ENCODE measurements at places on chromosomes 16 and 17.

DNA sequence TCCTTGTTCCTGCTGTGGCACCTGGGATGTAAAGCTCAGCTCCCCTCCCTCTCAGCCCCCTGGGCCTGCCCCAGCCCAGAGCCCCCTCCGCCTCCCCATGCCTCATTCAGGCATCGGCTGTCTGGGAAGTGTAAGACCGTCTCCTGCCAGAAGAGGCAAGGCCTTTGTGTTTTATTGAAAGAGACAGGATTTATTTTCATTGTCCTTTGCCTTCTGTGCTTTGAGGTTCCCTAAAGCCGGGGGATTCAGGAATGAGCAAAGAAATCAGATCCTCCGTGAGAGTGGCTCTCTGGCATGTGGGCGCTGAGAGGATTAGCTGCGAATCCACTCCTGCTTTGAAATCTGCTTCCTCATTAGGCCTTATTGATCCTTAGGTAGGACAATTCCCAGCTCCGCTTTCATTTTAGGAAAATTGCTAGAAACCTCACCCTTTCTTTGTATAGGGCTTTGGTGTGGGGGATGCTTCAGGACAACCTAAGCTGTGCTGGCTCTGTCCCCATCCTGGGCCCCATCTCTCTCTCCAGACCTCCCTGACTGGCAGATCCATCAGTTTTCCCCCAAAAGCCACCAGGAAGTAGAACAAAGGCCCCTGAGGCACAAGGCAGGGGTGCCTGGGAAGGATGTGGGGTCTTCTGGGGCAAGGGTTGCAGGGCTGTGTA lies 211.5 kb upstream of the TNRC6C start:
- no peak for DNase-seq

GRCh38 chr17:10109146-10109545 lies 89.3 kb downstream of the GAS7 start:
- DNase-seq, result no peak

DNA sequence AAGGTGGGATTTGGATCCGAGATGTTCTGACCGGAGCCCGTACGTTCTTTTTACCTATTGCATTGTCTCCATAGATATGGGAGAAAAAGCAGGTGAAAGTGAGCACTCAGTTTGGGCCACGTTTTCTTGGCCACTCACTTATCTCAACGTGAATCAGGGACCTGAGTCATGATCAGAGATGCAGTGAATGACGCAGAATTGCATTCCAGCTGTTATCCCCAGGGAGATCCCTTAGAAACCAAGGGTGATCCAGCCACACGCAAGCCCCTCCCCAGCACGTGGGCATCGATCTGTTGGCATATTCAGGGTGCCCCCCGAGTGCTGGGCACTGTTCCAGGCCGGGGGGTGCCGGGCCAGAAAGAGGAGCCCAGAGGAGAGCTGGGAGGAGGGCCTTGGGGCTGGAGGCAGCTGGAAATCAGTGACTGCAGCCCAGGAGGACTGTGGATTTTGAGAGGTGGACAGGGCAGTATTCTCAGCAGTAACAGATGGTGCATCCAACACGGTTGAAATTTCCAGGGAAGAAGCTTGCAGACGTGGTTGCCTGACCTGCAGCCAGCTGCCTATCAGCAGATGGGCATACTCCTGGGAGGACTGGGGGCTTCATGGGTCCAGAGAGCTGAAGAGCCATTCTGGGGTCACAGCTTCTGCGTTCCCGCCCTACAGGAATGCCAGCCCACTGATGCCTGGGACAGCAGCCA lies 87.2 kb upstream of the CACNG5 start:
- no peak for DNase-seq

- no peak for DNase-seq
These were observed 631 bp downstream of the BIRC5 start for GRCh38 chr17:78214706-78215061.

- DNase-seq, result no peak
These were observed 1469.8 kb downstream of the CDH11 start for GRCh38 chr16:63652091-63652490.

DNA sequence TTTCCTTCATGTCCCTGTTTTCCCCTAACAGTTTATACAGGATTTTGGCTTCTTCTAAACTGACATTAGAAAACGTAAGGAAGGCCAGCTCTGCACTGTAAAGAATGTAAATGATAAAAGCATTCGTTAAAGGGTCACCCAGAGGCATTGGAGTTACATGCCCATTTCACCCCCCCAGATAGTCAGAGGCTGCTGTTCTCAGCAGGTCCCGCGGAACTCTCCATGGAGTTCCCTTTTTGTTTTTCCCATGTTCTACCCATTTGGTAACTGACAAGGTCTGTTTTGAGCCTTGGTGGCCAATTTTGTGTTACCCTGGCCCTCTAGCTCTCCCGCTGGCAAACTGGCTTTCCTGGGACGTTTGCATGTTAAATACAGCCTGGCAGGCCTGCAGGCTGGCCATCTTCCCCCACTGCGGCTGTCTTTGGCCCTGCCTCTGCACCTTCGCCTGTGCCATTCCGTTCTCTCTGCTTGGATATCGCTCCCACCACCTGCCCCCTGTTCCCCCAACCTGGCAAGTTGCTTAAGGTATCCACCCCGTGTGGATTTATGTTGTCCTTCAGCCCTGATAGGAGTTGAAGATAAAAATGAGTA lies 49.7 kb downstream of the EPN2 start:
- DNase-seq, result no peak

DNA sequence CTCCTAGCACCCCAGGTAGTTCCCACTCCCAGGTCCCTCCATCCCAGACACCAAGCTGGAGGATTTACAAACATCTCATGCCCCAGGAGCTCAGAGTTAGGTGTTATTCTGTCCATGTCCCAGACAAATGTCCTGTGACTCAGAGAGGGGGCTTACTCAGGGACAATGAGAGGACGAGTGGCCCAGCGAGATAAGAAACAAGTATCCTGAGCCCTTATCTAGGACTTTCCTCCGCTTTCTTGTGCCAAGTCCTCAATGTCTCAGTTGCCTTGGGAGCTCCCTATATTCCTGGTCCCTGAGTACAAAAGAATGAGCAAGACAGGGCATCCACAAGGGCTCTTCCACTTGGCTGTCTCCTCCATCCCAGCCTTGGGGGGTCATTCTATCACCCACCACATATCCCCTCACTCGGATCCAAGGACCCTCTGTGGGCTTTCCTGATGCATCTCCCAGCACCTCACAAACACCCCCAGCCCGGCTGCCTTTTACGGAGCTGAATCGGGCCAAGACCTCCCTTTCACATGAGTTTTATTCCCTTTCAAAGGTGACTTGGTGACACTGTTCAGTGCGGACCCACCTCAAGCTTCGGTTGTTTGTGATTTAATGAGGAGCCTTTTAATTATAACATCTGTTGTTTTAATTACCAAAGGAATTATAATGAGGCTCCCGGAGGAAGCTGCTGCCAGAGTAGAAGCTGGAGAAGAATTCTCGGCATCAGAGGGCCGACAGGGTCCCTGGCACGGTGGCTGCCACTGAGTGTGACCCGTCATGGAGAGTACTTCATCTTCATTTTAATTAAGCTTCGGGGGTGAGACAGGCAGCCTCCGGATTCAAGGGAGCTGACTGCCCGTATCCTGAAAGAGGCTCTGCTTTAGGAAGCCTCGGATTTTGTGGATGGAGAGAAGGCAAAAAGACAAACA lies 121.5 kb downstream of the WSCD1 start:
- no peak for DNase-seq

DNA sequence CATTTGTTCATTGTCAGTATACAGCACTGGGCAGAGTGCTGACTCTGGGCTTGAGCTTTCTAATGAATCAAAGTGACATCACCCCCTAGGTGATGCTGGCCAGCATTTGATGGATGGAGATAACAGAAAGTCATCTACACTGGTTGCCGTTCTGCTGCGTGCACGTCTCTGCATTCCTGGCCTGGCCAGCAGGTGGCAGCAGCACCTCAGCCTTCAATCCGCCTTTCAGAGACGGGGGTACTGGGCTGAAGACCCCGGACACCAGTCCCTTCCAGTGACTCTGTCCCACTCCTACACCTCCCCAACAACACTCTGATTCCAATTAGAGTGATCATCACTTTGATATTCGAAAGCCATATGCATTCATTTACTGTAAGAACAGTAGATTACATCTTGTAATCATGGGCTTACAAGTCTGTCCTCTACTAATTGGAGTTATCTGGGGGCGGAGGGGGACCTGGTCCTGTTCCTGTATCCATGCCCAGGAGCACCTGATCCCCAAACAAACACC lies 6.0 kb downstream of the CPSF4L start:
- peak; percentile 64 for DNase-seq

DNA sequence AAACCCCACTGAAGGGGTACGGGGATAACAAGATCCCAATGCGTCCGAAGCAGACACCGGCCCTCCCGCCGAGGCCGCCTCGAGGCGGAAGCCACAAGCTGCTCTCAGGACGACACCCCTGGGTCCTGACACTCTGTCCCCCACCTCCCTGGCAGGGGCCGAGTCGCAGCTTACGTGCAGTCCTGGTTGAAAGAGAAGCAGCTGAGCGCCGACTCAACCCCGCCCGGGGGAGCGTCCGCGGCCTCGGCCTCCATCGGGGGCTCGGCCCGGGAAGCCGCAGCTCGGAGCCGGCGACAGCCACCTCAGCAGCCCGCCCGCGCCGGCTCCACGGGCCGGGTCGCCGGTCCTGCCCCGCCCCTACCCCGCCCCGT lies at the start of gene WIPI1:
WIPI1 (minus strand) TSS at position 329 of the 371 bp plus-strand sequence; CDS start at position 254, 75 bp downstream.
- DNase-seq, result peak; percentile 53

DNA sequence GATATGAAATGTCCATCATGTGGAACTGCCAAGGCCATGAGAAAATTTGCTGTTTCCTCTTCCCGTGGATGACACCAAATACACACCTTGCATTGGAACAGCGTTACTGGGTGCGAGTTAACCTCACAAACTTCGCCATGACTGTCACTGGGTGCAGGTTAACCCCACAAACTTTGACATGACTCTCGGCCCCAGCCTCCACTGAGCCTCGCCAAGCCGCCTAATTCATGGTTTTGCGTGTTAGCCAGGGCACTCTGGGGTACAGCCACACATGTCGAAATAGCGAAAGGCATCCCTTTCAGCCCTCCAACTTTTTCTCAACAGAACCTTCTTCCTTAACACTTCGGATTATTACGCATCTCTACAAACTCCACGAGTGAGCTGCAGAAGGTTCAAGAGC lies 10.6 kb upstream of the KCTD5 start:
- no peak for DNase-seq

DNA sequence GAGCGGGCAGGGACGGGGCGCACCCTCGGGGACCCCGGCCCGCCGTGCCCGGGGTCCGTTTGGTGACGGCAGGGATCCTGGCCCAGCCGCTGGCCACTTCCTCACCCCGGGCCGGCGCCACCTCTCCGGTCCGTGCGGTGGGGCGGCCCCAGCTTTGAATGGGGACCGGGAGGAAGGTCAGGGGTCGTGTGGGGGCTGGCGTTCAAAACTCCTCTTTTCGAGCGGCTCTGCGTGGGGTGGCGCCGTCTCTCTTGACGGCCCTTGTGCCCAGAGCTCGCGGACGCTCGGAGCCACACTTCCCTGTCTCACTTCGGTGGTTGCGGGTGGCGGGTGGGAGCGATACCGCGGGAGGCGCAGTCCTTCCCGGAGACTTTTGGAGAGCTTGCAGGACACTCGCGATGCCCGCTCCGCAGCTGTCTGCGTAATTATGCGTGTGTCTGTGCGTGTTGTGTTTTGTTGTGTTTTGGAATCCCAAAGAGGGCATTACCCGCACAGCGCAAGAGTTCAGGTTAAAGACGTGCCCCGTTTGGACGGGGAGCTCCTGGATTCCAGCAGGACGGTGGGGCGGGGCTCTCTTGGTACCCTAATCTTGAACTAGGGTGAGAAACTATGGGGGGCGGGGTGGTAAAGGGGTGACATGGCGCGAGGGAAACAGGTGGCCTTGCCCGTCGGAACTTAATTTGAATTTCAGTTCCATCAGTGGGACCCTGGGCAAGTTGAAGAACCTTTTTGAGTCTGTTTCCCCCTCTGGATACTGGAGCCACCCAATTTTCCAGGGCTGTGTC lies 637 bp downstream of the PLCG2 start:
- no peak for DNase-seq

DNA sequence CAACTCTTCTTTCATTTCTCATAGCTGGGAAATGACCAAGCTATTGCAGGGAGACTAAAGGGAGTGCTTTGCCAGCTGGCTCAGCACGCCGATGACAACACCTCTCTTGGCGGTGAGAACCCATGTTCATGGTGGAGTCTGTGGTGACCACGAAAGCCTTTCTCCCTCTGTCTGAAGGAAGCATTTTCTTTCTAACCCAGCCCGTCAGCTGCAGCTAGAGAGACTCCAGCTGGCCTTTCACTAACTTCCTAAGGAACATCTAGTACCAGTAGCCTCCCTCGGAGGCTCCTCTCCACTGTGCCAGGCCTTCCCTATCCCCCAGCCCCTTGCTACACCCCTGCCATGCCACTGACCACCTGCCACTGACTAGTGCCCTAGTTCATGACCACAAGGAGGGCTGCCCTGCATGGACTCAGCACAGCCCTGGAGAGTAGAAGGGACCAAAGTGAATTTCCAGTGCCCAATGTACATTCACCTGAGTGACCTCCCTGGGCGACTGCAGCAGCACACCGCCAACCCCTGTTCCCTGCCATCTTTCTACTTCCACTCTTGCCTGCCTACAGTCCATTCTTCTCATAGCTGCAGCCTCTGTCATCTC lies 81.3 kb downstream of the CBLN1 start:
- no peak for DNase-seq

DNA sequence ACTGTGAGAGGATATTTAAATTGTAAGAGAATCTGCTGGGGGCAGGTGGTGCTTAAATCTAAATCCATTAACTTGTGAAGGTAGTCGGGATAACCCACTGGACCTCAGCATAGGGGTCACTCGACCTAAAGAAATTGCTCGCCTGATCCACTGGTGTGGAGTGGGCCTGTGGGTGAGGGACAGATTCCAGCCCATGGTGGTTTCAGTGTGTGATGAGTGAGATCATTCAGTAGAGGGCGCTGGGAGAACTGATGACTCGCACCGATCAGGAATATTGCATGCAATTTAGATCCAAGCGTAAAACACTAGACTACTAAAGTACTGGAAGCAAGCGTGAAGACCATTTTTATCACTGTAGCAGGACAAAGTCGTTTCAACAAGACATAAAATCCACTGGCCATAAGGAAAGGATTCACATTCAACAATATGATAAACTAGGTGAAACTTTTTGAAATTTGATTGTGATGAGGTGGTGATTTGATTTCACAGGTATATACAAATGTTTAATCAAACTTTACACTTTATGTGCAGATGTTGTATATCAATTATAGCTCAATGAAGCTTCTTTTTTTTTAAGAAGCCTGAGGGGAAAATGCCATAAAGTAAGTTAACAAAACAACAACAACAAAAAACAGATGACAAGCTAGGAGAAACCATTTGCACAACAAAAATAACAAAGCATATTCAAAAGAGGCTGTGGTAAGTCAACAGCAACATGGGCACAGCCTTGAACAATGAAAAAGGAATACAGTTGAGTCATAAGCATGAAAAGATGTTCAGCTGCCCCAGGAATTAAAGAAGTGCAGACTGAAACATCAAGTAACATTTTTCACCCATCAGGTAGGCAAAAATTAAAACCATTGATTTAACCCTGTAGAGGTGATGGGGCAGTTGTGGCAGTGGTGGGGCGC lies 7.5 kb upstream of the TMEM170A start:
- peak; percentile 66 for DNase-seq

DNA sequence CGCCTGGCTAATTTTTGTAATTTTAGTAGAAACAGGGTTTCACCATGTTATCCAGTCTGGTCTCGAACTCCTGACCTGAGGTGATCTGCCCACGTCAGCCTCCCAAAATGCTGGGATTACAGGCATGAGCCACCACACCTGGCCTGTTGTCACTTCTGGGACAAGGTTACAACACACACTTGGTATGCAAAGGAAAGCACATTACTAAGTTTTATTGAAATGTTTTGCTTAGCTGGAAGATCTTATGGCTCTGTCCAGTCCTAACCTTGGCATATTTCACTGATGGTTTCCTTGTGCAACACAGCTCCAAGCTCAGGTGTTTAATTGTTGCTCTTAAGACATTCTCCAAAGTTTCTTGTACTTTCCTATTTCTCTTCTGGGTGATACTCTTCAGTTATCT lies 94.2 kb downstream of the CNTNAP4 start:
- DNase-seq, result no peak
